SJCRH30 (cell line): ENCODE measurements at places on chromosomes 6 and 20.

GRCh38 chr20:6783752-6784151 is 16.3 kb downstream of the BMP2 start:
- DNase-seq = no peak

DNA sequence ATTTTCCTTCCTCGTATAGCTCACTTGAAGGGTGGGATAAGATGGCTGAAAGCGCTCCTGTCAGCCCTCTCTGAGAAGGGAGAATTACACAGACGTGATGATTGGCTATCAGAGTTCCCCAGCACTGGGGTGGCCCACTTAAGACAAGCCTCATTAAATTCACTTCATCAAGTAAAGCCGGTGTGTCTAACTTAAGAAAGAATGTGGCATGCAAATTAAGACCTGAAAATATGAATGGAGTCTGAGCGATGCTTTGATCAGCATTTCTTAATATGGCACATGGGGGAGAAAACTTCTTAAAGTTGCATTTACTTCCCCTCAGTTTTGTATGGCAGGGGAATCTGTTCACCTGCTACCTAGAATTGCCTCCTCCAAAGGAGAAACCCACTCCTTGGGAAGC is 369.3 kb downstream of the FARS2 start:
- no peak for DNase-seq

GRCh38 chr20:46828471-46828870 is 66.2 kb upstream of the EYA2 start:
- DNase-seq = no peak

- DNase-seq = no peak
Measured at GRCh38 chr6:161138543-161139303, 135.1 kb downstream of the AGPAT4 start.

GRCh38 chr6:116352515-116353471 is 18.0 kb upstream of the DSE start:
- DNase-seq = no peak

DNA sequence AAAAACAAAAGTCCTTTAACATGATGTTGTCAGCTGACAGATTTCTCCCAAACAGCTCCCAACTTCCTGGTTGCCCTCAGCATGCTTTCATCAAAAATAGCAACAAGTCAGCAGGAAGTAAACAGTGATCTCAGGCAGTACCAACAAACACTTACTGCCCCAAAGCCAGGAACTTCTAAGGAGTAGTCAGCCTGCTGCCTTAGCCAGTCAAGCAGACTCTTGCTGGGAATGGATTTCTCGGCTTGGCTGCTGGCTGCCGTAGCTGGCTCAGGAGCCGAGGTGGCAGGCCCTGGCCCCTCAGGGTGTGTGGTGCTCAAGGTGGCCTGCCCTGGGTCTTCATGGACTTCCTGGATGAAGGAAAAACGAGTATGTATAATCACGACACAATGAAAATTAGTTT is 46.6 kb upstream of the EMILIN3 start:
- DNase-seq = no peak

- DNase-seq = peak; percentile 72
Measured at GRCh38 chr6:26420688-26421171, 18.7 kb downstream of the BTN3A1 start.

- DNase-seq = no peak
Measured at GRCh38 chr20:18541741-18542140, 25.5 kb upstream of the SMIM26 start.

DNA sequence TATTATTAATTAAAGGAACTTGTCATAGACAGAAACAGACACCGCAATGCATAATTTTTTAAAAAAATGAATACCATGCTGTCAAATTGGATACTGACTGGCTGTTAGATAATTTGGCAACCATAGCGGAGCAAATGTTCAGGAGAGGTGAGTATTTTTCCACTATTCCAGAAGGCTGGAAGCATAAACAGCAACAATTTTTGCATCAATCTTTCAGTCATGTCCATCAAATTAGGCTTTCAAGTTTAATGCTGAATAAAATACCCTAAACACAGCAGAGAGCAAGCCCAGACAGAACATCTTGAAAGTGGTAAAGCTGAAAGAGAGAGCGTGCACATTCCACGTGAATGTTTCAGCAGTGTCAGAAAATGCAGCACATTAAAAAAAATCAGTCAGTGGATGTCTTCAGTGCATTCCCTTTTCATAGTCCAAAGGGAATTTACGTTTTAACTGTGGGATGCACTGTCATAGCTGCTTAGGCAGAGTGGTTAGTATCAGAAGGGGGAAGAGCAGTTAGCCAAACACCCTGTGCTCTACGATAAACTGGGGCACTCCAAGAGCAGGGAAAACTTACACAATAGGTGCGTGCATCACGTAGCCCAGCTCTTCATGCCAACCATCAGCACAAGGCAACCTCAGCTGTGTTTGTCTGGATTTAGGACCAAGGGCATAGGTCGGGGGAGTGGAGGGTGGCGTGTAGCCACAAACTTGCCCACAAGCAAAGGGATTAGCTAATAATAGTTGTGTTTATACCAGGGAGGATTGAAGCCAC is 116.2 kb upstream of the STMND1 start:
- peak; percentile 71 for DNase-seq

DNA sequence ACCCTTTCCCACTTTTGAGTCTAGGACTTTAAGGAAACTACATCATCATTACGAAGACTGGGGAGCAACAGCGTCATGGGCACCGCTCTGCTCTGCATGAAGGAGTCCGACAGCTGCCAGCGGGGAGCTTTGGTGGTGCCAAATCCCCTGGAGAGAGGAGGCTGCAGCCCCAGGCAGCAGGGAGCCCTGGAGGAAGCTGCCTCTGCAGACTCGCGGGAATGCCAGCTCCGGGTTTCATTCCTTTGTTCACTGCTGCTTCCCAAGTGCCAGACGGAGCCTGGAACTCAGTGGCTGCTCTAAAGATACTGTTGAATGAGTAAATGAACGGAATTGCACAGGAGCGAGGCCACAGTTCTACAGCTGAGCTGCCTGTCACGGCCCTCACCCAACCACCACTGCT is 196.5 kb upstream of the THBS2 start:
- DNase-seq = peak; percentile 94

DNA sequence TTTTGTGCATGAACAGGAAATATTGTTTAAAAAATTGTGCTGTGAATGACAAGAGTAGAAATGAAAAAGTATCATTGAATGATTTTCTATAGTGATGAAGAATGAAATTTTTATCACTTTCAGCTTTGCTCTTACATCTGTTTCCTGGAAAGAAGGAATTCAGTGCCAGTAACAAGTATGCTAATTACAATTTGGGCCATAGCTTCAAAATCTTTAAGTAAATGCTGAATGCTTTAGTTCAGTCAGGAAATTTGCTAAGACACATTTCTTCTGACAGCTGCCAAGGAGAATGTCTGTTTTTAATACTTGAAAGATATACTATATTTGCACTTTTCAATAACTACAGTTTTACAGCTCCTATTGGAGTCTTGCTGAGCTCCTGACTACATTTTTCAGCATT is 203.7 kb upstream of the RSPO3 start:
- DNase-seq = no peak

- DNase-seq = no peak
Measured at GRCh38 chr6:144265061-144265357, 20.1 kb upstream of the UTRN start.

- DNase-seq = peak; percentile 75
Measured at GRCh38 chr6:32081168-32081990, 27.8 kb downstream of the TNXB start.

DNA sequence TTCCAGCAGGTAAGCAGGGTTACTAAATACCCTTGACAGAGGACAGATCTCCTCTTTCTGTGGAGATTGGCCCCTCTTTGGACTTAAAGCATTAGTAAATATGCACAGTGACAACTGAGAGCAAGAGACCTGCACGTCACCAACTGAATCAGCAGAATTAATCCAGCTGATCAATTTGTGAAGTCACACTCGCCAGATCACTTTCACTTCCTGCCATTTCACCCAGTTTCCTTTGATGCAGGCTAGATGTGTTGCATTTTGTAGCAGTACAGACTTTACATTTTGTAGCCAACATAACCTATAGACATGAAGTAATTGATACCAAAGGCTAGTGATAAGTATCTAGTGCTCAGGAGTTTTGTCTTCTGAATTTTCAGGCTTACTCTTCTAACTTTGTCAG is 11.9 kb downstream of the SYNE1 start:
- no peak for DNase-seq

GRCh38 chr6:147298461-147298860 is 94.2 kb downstream of the STXBP5 start:
- DNase-seq = no peak
